ENCODE measurements at places on chromosomes 5 and 9. TPM values are rescaled to one million over a fixed set of nuclear protein-coding genes. Genes with fewer than 3 reads are reported as not detected.

Gene DMRTA1
- 0.41 TPM for total RNA-seq

Gene IRX2
- not detected for total RNA-seq

Gene TJP2
- total RNA-seq = 7.2 TPM

Gene CTSV
- 10.2 TPM for total RNA-seq

Measured in A673 (cell line).